Mammary epithelial cell (primary cell): ENCODE measurements at places on chromosomes 3 and 15. TPM values are rescaled to one million over a fixed set of nuclear protein-coding genes. Genes with fewer than 3 reads are reported as not detected.

DNA sequence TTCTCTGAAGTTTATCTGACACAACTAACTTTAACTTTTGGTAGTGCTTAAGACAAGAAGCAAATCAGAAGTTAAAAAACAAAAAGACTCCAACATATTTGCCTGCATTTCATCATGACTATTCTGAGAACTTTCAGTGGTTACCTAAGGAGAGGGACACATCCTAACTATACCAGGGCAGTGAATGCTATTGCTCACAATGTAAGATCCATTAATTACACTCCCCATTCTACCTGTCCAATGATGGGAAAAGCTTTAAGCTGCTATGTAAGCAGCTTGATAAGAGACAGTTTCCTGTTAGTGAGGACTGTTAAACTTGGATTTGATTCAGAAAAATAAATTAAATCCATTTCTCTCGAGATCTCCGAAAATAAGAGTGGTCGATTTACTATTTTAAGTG, 37.5 kb downstream of the SERPINI1 start:
- DNase-seq, result no peak

DNA sequence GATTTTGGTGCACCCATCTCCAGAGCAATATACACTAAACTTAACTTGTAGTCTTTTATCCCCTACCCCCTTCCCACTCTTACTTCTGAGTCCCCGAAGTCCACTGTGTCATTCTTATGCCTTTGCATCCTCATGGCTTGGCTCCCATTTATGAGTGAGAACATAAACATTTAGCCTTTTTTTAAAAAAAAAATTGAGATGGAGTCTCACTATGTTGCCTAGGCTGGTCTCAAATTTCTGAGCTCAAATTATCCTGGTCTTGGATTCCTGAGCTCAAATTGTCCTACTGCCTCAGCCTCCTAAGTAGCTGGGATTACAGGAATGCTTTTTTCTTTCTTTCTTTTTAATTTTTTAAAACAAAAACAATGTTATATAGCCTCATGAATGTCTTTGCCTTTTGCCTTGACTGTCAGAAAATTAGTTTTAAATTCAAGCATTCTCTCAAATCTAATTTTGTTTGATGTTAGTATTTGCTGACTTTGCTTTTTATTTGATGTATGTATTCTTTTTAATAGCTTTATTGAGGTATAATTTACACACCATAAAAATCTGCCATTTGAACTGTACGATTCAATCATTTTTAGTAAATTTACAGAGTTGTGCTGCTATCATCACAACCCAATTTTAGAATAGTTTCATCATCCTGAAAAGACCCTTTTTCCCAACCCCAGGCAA, 46.9 kb downstream of the NFKBIZ start:
- no peak for DNase-seq

DNA sequence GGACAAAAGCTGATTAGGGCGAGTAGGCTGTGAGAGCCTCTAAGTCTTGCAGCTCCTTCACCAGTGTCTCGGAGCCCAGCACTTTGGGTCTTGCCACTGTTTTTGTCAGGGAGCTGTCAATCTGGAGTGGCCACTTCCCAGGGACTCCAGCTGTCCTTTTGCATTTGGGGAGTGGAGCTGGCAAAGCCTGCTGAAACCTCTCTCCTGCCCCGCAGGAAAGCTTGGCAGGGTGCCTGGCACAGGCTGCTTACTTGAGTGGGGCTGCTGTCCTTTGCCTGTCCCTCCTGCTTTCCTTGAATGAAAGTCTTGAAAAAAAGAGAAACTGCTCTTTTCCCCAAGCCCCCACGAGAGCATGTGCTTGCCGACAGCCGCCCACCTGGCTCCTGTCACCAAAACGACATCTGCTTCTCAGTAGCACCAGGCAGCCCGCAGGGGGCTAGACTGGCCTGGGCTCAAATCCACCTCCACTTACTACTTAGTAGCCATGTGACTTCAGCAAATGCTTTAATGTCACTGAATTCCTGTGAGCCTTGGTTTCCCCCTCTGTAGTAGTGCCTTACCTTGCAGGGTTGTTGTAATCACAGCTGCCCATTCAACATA, 13.7 kb downstream of the USP13 start:
- DNase-seq, result no peak

DNA sequence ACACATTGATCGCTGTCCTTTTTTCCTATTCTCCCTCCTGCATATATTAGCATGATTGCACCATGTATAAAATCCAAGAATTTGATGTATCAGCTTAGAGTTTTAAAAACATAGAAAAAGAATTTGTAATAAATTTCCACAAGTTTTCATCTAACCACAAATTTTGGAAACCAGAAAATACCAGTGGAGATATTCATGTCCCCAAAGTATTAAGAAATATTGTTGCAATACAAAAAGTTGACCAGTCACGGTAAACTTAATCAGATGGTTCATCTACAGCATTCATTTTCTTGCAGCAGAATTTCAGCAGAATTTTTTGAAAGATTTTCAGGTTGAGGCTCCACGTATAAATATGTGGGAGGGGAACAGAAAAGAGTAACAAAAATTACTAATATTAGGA, 500.9 kb upstream of the MDFIC2 start:
- DNase-seq, result no peak

The DNAJC19 gene
- 33.0 TPM for polyA plus RNA-seq
